NCI-H446 (cell line): ENCODE measurements at places on chromosomes 1 and 21.

- no peak for DNase-seq
Measured at GRCh38 chr1:214540324-214540723, 11.1 kb downstream of the PTPN14 start.

DNA sequence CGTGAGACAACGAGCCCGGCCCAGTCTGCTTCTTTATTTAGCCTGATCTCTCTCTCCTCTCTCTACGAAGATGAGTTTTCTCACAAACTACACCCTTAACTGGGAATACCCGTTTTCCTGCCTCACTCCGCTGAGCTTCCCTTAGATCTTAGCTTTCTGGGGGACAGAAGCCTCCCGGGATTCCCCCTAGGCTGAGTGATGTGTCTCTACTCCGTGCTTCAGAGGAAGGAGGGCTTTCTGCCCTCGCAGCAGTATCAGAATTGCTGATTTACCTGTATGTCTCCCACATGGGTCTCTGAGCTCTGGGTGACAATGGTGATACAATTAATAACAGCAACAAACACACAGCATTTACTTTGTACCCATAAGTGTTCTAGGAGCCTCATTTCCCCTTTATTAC is 1.0 kb downstream of the ZBTB17 start:
- no peak for DNase-seq

DNA sequence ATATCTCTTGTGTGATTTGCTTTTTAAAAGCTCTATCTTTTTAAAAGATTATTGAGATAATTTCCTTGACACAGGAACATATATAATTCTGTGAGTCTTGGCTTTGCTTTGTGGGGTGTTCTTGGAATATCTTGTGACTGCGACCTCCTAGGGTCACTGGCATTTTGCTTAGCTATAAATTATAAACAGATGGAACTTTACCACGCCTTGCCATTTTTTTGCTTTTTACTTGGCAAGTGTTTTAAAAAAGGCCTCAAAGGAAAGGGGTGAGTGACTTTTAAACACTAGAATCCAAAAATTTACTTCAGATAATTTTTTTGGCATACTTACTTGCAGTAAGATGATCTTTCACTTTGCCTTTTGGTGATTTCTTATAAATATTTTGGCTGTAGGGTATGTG is 43.6 kb downstream of the ALG6 start:
- peak; percentile 34 for DNase-seq

- DNase-seq, result peak; percentile 68
Measured at GRCh38 chr1:23407016-23407630, 17.4 kb downstream of the TCEA3 start.

GRCh38 chr1:32115496-32115895 is 7.6 kb downstream of the KPNA6 start:
- DNase-seq, result no peak

DNA sequence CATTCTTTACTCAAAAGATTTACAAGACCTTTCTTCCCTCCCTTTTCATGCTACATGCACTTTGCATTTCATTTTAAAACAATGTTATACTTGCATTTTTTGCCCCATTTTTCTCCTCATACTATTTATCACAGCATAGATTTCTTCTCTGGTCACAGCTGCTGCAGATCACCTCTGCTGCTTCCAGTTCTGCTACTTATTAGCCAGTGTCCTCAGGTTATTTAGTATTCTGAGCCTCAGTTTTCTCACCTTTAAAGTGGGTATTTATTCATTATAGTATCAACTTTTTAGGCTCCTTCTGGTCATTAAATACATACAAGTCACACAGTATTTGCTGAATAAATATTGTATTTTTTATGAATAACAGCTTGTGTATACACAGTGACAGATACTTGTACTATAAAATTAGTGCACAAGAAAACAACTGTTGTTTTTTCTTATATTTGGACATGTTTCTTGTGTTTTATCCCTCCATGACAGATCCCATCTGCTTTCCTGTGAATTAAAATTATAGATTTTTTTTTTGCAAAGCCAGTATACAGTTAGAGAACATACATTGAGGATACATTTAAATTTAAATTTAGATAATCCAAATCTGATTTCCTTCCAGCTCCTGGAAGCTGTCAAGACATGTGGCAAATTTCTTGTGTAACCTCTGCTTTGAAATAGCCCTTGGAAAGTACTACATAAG is 85.3 kb upstream of the BCL10 start:
- DNase-seq, result no peak

DNA sequence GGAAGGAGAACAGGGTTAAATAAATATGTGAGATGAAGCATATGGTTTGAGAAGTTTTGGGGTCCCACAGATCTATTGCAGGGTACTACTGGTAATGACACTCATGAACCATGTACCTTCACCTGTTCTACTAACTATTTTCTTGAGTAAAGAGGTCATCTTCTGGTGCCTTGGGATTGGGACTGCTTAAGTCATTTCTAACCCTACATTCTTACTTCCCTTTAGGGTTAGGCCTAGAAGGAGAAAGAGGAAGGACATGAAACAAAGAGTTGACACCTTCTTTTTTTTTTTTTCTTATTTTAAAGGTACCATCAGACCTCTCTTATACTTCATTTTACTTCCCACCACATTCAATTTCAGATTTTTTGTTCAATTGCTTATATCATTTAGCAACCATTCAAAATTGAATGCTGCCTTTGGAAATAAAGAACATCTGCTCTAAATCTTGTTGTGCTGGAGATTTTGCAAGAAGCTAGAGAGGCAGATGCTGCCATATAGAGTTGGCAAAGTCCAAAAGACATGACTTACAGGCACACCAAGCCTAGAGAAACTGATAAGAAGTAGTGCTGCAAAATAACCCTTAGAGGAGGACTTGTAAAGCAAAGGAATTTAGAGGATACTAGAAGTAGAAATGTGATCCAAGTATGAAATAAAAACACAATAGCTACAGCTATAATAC is 374.4 kb upstream of the ST6GALNAC5 start:
- DNase-seq, result no peak

DNA sequence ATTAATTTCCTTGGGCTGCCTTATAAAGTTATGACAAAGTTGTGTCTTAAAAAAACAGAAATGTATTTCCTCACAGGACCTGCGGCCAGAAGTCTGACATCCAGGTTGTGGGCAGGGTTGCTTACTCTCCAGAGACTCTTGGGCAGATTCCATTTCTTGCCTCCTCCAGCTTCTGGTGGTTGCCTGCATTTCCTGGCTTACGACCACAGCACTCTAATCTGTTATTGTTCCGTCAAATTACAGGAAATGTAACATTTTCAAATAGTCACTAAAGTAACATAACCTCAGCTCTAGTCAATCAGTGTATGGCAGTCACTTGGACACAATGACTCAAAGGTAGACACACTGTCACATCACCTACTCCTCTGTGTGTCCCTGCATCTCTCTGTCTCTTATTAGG is 226.8 kb downstream of the DNAH14 start:
- no peak for DNase-seq
